ENCODE measurements at places on chromosomes 7 and 10.
A peak's percentile ranks its signal among the peaks of the same experiment; 100 is the strongest.

- no peak for DNase-seq
These were observed 120.3 kb downstream of the BUB3 start for GRCh38 chr10:123274306-123275135.

DNA sequence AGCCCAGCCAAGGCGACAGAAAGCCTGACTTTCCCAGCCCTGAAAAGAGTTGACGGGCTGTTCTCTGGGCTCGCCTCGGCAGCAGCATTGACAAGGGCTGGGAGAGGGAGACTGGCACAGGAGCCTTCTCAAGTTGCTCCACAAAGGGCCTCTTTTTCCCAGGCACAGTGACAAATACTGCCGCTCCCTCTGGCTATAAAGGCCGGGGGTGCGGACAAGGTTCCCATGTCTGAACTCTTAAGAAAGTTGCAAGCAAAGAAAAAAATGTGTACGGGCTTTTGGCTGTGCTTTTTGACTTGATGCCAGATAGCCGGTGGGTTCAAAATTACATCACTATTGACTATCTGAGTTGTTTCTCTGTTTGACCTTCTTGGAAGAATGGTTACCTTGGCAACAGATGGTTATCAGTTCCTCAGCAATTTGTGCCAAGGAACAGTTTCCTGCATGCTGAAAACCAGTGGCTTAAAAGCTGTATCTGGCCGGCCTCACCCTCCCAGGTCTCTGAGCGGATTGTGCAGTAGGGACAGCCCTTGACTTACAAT is 115.9 kb upstream of the EEPD1 start:
- DNase-seq, result peak; percentile 75

GRCh38 chr10:11612021-11613001 is 861 bp upstream of the USP6NL start:
- DNase-seq, result peak; percentile 46

GRCh38 chr10:106571192-106571946 is 593.1 kb downstream of the SORCS1 start:
- DNase-seq, result peak; percentile 67

DNA sequence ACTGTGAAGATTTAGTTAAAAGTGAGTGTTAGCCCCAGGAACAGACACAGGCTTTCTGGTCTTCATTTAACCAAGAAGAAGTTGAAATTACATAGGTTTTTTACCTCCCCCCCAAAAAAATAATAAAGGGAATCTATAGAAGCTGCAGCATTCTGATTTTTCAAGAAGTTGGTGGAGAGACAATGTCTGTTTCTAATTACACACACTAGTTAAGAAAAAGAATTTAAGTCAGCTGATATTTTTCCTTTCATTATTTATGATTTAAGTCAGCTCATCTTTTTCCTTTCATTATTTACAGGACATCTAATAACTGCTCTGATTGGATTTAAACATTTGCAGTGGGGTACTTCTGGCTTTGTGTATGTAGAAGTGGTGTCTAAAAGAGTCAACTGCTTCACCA is 201.4 kb upstream of the NRP1 start:
- no peak for DNase-seq

DNA sequence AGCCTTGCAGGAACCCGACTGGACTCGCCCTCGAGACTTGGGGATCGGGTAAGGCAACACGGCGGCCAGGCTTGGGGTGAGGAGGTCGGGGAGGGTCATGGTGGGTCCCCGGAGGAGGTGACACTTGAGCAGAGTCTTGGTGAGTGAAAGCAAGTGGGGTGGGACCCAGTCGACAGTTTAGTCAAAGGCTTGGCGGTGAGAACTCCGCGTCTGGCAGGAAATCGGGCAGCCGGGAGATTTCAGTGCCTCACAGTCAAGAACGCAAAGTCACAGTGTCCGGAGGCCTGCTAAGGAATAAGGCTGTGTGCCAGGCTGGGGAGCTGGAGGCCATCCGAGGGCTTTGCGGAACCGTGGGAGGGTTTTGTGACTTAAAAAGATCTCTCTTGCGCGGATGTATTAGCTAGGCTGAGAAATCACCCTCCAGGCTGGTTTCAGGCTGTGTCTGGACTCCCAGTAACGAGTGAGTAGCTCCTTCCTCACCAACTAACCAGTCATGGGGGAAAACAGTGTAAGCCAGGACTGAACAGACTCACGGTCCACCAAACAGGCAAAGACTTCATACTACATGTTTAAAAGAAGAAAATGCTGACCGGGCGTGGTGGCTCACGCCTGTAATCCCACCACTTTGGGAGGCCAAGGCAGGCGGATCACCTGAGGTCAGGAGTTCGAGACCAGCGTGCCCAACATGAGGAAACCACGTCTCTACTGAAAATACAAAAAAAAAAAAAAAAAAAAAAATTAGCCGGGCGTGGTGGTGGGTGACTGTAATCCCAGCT is 613 bp downstream of the AP5Z1 start:
- DNase-seq, result peak; percentile 88

- no peak for DNase-seq
These were observed 73.1 kb downstream of the CYP51A1 start for GRCh38 chr7:92061154-92061553.

DNA sequence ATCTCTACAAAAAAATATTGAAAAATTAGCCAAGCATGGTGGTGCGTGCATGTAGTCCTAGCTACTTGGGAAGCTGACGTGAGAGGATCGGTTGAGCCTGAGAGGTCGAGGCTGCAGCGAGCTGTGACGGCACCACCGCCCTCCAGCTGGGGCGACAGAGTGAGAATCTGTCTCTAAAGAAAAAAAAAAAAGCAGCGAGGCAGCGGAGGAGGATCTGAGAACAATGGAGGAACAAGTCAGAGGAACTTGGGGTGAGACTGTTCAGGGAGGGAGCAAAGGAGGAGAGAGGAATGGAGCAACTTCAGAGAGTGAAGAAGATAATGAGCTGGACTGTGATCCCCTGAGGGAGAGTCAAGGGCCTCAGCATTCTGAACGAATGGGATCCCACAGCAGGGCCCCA is 85.4 kb downstream of the MKX start:
- DNase-seq, result no peak

- no peak for DNase-seq
These were observed 155.7 kb downstream of the CUX1 start for GRCh38 chr7:101973130-101973529.

DNA sequence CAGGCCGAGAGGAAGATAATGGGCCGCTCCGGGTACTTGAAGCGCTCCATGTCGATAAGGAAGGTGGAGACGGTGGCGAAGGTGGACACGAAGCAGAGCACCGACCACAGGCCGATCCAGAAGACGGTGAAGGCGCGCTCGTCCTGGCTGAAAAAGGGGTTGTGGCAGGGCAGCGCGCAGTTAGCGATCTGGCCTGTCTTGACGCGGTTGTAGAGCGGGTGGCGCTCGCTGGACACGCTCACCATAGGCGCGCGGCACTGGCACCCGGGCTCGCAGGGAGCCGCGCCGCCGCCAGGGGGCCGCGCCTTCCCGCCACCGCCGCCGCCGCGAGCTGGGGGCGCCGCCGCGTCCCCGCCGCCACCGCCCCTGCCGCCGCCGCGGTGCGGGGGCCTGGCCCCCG is 1.6 kb downstream of the FZD8 start:
- peak; percentile 91 for DNase-seq

- peak; percentile 93 for DNase-seq
These were observed at the start of gene DENND10 for GRCh38 chr10:119103903-119104653. DENND10 (plus strand) TSS chr10:119104113; CDS start chr10:119104143, 30 bp downstream.

- DNase-seq, result no peak
These were observed 98.0 kb downstream of the RALA start for GRCh38 chr7:39721345-39721744.

All from GM23248 (cell line).